ENCODE measurements at places on chromosomes 6 and 20.

DNA sequence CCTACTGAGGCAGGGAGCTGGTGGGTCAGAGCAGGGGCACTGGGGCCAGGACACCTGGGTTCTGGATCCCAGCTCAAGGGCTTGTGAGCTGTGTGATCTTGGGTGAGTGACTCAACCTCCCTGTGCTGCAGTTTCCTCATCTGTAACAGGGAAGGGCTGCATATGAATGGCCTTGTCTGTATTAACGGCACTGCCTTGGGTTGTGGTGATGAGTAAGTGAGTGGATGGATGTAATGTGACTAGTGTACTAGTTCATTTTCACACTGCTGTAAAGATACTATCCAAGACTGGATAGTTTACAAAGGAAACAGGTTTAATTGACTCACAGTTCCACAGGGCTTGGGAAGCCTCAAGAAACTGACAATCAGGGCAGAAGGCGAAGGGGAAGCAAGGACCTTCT is 233.5 kb downstream of the TAF4 start:
- no peak for DNase-seq

- no peak for DNase-seq
These were observed 593 bp downstream of the DNMT3B start for GRCh38 chr20:32762754-32763201.

DNA sequence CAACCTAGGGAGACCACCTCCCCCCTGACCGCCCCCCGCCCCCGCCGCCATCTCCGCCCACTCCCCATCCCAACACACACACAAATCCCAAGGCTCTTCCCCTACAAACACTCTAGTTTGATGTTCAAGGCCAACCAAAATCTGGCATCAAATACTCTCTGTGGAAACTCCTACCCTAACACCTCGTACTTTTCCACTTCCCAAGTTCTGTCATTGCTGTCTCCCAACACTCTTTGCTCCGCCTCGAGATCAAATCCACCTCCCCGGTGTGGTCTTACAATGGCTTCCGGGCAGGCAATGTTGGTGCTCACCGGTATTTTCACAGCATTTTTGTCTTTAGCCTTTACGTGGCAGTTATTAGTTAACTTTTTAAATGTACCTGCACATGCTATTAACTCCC is 4.8 kb upstream of the QKI start:
- DNase-seq, result no peak

DNA sequence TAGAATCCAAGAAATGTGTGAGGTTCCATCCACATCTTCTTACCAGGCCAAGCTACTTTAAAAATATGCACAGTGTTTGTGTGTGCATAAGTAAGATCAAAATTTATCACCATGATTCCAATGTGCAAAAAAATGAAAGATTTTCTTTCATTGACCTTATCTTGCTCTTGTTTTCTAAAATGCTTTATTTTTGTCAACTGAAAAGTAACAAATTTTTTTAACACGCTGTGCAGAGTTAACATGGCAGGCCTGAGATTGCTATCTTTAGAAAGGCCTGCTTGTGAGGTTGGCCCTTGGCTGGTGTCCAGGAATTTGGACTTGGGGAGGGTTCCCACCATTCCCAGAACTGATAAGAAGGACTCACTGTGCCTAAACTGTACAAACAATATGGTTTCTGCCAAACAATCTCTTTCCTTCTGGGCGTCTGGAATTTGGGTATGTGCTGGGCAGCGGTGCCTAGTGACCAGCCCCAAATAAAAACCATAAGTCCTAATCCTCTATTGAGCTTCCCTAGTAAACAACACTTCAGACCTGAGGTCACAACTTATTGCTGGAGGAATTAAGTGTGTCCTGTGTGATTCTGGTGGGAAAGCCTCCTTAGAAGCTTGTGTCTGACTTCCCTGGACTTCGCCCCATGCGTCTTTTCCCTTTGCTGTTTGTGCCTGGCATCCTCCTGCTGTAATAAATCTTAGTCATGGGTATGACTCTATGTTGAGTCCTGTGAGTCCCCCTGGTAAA is 19.8 kb upstream of the MYLIP start:
- DNase-seq, result no peak

DNA sequence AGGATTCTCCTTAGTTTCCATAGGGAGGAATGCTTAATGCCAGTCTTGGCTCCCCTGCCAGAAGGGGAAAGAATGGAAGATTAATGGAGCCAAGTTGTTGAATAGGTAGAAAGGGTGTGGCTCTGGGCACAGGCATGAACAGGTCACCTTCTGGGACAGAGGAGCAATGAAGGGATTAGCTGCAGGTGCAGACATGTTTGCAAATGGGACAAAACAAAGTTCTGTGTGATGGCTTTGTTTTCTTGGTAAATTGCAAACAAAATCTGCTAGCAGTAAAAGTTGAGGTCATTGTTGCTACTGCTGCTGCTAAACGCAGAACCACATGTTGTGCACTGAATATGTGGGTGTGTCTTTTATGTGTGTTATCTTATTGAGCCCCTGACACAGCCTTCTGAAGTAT is 93.3 kb downstream of the PERP start:
- DNase-seq, result no peak

- DNase-seq, result no peak
These were observed 238.6 kb upstream of the RNF217 start for GRCh38 chr6:124723671-124724070.

- peak; percentile 85 for DNase-seq
These were observed 84.5 kb upstream of the QKI start for GRCh38 chr6:163329991-163330390.

DNA sequence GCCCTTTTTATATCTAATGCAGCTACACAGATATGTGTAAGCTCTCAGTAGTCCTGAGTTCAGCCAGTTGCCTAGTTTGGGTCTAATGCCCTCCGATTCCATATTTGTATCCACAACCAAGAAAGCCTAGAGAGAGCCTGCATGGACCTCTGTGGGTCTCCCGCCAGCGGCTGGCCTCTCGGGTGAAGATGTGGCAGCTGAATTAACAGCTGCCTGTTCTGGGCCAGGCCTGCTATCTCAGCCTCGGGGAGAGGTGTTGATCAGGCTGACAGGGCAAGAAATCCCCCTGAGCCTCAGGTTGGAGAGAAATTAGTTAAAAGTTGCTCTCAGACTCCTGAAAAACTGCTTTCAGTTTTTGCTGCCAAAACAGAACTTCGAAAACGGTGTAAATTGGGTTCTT is 19.8 kb downstream of the PTK7 start:
- no peak for DNase-seq

GRCh38 chr6:112827793-112828192 is 480.7 kb downstream of the RFPL4B start:
- DNase-seq, result no peak

- DNase-seq, result no peak
These were observed 133.5 kb downstream of the CDK19 start for GRCh38 chr6:110681543-110682459.

GRCh38 chr6:42331019-42331418 is 113.4 kb upstream of the MRPS10 start:
- no peak for DNase-seq

DNA sequence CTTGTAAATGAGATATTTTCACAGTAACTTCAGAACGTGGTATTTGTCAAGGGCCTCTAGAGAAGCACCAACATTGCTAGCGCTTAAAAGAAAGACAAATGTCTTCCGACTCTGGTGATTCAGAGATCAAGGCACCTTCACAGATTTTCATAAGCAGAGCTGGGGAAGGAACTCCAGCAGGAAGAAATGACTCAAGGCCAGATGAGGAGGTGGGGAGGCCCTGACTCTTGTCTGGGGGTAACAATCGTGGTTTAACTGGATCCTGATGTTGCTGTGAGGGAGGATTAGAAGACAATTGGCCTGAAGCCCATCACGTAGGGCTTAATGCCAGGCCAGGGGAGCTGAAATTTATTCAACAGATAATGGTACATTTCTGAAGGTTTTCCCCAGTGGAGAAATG is 122.9 kb upstream of the QKI start:
- no peak for DNase-seq

DNA sequence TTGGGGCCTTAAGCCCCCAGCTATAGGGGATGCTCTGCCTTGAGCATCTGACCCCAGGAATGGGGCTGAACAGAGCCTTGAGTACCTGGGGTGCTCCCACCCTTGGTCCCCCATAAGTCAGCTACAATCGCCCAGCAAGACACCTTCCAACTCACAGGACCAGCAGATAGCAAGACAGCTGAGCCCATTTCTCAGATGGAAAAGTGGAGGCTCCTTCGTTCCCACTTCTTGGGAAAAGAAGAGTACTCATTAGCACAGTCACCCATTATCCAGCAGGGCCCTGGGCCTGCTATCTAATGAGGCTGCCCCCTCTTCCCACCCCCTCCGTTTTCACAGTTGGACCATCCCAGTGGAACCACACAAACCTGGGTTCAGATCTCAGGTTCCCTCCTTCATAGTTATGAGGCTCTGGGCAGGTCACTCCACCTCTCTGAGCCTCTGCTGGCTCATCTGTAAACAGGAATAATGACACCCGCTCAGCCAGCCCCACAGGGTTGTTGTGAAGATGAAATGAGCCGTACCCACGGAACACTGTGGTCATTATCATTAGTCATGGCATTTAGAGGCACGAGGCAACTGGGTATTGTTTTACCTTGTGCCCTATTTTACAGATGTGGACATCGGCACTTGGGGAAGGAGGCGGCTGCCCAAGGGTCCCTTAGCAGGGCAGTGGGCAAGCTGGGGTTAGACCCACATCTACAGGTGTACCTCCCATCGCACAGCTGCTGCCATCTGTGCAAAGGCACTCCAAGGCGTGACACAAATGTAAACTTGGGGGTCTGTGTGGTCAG is 4.5 kb downstream of the LPIN3 start:
- DNase-seq, result no peak

GRCh38 chr6:167815296-167815980 is 11.3 kb upstream of the AFDN start:
- DNase-seq, result no peak

DNA sequence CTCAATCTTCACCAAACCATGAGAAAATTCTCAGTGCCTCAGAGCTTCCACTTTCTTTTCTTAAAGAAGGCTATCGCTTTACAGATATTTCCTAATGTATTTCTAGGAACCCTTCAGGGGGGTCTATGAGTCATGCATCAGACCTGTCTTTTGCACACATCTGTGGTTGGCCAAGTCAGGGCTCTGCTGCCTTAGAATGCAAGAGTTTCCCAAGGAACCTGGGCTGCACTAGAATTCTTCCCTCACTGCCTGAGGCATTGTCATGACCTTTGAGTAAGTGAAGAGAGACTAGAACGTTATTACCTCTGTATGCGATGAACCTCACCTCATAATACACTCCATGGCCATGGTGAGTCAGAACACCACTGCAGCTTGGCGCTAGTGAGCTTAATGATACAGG is 365.0 kb upstream of the ID4 start:
- DNase-seq, result no peak

GRCh38 chr6:166604328-166604727 is 17.9 kb upstream of the RAMACL start:
- DNase-seq, result no peak

- DNase-seq, result no peak
These were observed 933 bp upstream of the APOM start for GRCh38 chr6:31654574-31655348.

DNA sequence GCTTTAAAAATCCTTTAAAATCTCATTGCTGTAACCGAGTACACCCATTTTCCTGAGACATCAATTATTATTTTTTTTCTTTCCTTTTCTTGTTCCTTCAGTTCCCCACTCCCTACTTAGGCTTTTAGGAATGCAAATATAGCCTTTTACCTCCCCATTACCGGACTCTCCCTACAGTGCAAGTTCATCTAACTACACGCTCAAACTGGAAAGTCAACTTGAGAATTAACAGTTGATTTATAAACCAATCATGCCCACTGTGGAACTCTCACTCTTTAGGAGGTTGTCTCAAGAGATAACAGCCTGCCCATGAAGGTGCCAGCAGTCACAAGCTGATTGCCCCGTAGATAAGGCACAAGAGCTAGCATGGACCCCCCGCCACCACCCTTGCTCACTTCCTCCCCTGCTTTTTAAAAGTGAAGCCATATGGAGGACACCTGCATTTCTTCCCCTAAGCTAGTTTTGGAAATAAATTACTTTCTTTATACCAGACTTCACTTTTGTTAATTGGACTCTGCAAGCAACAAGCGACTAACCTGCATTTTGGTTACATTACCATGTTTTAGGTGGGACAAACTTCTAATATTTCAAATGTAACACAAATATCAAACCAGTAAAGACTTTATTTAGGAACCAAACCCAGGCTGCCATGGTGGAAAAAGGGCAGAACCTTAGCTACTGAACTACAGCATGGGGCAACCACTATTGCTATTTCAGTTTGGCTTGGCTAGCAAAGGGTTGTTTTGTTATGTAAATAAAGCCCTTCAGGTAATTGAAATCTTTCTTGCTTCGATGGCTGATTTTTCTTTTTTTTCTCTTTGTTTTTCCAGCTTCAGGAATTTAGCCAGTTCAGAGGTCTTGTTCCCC is 34.9 kb downstream of the UBD start:
- DNase-seq, result no peak

GRCh38 chr20:62972845-62973745 is 20.6 kb downstream of the SLC17A9 start:
- no peak for DNase-seq

- no peak for DNase-seq
These were observed 339.6 kb upstream of the PRDM1 start for GRCh38 chr6:105746509-105746908.

GRCh38 chr6:169991913-169992312 is 240.5 kb downstream of the ERMARD start:
- DNase-seq, result peak; percentile 18

GRCh38 chr6:44258325-44258863 is 1.1 kb upstream of the SLC35B2 start:
- DNase-seq, result no peak

GRCh38 chr6:137173501-137173900 is at the start of gene IL22RA2:
Gene IL22RA2, minus strand, starts transcription at chr6:137173644. Its CDS starts 11,895 bp downstream, at chr6:137161749.
- DNase-seq, result no peak

GRCh38 chr20:34955231-34956040 is at the start of the genes GSS and MYH7B:
Gene GSS, minus strand, starts transcription at chr20:34955806. Its CDS starts 3,954 bp downstream, at chr20:34951852.
Gene MYH7B, plus strand, starts transcription at chr20:34955868. Its CDS starts 22,138 bp downstream, at chr20:34978006.
- DNase-seq, result peak; percentile 99

- DNase-seq, result no peak
These were observed 396.7 kb downstream of the HACE1 start for GRCh38 chr6:104462811-104463599.

DNA sequence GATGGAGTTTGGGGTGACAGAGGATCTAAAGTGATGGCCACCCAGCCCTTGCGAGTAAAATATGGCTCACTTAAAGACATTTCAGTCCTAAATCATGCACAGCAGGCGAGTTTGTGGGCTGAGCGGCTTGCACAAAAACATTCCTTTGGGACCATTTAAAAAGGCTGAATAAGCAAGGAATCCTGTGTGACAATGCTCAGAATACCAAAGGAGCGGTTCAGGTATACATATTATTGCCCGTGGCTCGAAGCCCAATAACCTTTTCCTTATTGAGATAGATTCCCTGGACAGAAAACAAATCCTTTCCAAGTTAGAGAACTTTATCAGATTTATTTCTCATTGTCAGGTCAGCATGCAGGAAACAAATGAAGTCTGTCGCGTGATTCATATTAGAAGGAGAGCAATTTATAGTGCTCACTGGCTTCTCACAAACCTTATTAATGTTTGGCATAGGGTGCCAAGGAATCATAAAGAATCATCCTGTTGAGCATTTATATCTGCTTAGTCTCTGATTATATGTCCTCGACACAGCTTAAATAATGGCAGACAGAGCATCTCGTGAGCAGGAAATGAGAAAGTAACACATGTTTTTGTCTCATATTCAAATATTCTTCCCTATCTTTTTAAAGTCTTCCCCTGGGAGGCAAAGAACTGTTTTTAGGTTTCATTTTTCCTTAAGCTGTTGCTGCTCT is 121.3 kb downstream of the TRMT11 start:
- DNase-seq, result no peak

Data from mesenteric fat pad (tissue), 1 donor.